ENCODE measurements at places on chromosomes 5 and 9.

DNA sequence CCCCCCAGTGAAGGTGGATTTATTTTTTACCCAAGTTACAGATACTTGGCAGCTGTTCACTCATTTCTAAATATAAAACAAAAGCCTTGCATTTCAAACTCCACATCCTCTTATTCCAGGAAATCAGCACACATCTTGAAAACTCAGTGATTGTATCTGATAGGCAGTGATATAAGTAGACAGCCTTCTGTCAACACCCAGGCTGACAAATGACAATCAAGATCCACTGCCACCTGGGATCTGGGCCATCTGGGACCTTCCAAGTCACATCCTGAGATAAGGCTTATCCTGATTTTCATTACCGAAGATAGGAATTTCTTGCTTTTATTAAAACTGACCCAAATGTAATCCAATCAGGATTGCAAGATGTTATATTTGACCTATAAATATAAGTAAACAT, 201.3 kb upstream of the PUM3 start:
- no peak for DNase-seq

DNA sequence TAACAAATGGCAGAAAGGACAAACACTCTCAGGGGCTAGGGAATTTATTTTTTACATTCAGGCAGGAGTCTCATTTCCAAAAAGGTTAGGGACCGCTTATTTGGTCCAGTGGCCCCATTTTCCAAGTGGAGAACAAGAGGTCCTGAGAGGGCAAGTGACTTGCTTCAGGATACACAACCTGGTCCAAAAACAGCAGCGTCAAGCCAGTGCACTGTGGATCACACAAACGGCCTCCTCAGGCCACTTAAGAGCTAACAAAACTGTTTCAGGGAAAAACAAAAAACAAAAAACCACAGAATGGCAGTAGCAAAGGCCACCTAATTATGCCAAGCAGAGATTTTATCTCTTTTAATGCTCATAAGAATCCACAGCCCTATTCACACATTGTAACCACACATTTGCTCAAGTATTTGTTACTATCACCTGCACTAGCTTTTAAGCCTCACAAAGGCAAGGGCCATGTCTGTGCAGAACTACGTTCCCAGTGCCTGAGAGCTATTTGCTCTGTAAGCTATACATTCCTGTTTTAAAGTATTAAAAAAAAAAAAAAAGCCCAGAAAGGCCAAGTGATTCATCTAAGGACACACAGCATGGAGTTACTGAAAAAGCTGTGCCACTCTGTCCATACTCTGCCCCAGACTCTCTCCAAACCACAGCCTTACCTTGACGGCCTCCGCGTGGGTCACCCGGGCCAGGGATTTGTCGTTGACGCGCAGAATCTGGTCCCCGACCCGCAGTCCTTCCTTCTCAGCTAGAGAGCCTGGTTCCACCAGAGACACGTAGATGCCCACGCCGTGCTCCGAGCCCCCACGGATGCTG, 1.5 kb downstream of the WHRN start:
- DNase-seq, result no peak

GRCh38 chr5:9455826-9456434, 89.9 kb downstream of the SEMA5A start:
- no peak for DNase-seq

- DNase-seq, result no peak
Observed at GRCh38 chr9:37951671-37952449, 47.9 kb upstream of the SLC25A51 start.

DNA sequence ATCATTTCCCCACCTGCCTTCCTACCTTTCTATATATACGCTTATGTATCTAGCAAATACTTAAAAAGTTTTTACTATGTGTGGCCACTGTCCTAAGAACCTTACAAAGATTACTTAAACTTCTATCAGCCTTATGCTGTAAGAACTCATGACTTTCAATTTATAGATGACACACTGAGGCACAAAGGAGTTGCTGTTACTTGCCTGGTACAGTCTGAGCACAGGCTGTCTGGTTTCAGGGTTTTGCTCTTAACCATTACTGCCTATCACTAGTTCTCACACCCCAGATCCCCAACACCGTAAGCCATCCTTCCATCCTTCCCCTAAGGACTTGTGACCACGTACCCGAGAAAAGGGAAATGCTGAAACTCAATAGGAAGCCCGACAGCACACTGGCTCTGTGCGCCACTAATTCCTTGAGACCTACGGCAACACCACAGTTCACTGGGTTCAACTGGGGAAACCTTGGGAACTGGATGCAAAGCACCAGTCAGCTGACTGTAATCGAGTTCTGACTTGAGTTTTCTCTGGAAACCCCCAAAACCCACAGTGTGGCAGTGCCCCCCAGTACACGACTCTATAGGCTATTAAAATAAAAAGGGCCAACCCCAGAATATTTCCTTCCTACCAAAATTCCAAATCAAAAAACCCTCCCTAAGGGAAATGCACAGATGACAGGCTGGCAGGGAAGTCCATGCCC, 56.0 kb downstream of the AUH start:
- DNase-seq, result no peak

- no peak for DNase-seq
Observed at GRCh38 chr9:89077519-89077918, 86.3 kb downstream of the S1PR3 start.

GRCh38 chr9:127693143-127693542, 13.6 kb upstream of the CFAP157 start:
- DNase-seq, result no peak

DNA sequence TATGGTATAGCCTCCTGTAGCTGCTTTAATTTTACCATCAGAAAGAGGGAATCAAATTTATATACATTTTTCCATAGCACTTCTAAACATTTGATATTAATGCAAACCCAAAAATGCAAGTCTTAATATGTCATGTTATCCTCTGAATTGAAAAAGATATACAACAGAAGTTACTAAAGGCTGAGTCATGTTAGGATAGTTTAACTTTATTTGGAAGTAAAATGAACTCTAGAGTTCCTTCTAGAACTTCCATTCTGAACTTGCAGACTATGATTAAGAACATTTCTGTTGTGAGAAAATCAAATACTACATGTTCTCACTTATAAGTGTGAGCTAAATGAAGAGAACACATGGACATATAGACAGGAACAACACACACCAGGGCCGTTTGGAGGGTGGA, 317.3 kb upstream of the PRR16 start:
- no peak for DNase-seq

- no peak for DNase-seq
Observed at GRCh38 chr9:2414465-2414864, 207.1 kb upstream of the VLDLR start.

DNA sequence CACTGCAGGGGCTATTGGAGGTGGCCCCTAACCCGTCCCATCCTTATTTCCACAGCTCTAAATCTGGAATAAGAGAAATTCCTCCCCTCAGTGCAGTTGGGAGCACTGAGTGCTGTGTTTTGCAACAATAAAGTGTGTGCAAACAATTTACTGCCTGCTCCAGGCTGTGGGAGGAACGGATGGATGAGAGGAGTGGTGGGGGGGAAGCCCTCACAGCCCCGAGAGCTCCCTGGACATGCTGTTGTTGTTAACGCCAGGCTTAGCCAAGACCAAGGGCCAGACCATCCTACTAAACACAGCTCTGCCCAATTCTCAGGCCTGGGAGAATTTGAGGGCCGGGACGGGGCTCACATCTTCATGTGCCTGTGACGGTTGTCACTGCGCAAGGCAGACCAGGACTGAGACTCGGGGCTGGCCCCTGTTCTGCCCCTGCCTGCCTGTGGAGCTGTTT, 200.2 kb downstream of the DAB2IP start:
- no peak for DNase-seq

GRCh38 chr5:58582019-58582802, 664 bp upstream of the RAB3C start:
- DNase-seq, result no peak

DNA sequence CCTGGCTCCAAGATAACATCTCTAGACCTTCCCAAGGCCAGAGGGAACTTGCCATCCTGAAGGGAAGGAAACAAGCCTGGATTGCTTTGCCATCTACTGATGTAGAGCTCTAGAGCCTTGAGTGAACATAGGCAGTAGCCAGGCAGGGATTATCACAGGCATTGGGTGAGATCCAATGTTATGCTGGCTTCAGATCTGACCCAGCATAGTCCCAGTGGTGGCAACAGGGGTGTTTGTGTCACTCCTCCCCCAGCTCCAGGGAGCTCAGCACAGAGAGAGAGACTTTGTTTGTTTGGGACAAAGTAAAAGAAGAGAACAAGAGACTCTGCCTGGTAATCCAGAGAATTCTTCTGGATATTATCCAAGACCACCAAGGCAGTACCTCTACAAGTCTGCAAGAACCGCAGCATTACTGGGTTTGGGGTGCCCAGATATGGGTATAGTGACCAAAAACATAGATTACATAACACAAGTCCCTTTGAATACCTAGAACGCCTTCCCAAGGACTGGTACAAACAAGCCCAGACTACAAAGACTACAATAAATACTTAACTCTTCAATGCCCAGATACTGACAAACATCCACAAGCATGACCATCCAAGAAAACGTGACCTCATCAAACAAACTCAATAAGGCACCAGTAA, 137.6 kb upstream of the DAPK1 start:
- DNase-seq, result no peak

DNA sequence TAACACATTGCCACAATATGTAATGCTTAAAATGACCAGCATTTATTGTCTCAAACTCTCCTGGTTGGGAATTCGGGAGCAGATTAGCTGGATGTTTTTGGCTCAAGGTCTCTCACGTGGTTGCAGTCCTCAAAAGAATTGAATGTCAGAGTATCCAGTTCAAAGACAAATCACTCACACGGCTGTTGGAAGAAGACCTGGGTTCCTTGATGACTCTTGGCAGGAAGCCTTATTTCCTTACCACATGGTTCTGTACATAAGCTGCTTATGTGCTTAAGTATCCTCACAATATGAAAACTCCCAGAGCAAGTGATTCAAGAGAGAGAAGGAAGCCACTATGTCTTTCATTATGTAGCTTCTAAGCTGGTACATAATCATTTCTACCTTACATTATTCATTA, 230.3 kb upstream of the PTPRD start:
- DNase-seq, result no peak

DNA sequence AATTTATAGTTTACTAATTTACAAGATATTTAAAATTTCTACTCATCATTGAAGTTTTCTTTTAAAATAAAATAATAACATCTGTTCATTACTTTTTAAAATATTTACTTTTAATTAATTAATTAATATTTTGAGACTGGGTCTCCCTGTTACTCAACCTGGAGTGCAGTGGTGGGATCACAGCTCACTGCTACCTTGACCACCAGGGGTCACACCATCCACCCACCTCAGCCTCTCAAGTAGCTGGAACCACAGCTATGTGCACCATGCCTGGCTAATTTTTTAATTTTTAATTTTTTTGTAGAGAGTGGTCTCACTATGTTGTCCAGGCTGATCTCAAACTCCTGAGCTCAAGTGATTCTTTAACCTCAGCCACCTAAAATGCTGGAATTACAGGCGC, 1013.6 kb downstream of the CDH9 start:
- DNase-seq, result no peak

DNA sequence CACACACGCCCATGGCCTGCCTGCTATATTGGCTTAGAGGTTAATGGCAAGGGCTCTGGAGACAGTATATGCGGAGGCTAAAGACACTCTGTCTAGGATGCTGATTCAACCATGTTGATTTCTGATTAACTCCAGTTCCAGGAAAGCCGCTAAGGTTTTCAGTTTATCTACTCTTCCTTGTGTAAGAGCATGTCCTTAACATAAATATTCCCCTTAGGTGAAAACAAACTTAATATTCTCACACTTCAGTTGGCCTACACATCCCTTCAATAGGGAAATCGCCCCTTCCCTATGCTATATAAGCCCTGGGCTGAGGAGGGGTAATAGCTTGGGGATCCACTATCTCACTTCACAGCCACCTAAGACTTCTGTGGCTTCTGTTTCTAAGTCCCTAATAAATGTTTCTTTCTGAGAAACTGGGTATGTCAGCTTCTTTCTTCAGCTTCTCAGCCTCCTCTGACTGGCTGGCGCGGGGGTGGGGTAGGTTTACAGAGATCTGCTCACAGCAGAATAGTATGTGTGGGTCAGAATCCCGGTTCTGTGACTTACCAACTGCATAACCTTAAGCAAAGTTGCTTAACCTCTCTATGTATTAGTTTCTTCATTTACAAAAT, 4.3 kb upstream of the GPX3 start:
- DNase-seq, result no peak

DNA sequence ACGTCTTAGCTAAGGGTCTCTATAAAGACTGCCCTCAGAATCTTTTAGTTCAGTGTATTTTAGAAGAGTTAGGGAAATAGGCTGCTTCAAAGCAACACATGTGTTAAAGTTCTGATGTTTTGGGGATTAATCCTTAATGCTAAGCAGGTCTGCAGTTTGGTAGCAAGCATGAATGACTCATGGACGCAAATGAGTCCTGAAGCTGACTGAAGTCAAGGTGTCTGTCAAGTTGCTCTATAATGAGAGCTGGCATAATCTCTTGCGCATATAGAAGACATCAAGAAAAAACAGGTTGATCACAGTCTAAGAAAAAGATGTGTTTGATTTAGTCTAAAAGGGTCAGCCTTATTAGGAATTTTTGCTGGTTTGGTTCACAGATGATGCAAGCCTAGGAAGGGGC, 630.1 kb downstream of the CDH12 start:
- DNase-seq, result no peak

DNA sequence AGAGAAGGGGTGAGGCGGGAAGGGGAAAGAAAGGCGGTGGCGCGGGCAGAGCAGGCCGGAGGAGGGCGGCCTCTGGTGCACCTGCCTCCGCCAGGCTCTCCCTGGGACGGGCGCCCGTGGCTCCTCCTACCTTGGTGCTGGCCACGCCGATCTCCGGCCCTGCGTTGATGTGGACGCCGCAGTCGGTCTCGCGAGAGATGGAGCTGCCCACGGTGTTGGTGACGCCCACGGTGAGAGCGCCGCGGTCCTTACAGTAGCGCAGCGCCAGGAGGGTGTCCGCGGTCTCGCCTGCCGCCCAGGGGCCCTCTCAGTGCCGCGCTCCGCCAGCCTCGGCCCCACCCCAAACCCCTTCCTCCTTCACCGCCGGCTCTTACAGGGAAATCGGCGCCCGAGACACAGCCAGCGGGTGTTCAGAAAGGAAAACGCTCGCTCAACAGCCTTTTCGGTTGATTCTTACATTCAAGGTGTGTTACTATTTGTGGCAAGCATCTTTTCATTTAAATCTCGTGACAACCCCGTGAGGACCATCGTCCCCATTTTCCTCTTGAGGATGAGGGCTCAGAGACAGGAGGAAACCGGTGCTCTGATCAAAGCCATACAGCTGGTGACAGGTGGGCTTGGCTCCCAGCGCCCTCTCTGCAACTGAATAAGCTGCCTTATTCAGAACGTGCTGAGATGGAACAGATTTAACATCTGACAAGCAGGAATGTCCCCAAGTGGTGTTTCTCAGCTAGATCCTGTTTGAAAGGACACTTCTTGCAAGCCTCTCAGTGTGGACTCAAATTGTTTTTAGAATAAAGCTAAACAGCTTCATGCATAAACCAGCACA, 22.0 kb upstream of the MAPK9 start:
- DNase-seq, result peak; percentile 80

DNA sequence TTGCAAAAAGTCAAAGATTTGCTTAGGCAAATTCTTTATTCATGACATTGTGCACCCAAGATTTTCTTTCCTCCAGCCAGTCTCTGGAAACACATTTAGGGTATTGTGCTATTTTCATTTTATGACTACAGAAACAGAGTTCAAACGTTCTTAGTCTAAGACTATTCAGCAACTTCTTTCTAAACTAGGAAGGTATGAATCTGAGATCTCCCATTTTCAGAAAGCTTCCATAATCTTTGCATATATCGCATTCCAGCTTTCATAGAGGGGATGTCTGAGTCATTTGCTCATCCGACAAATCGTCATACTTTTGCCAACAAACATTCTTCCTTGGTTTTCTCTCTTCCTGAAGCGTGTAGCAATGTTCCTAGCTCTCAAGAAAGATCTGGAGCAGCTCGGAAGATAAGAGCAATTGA, 1.6 kb upstream of the PAPPA start:
- no peak for DNase-seq

All from stimulated activated CD4-positive, alpha-beta T cell treated with anti-CD3 and anti-CD28 coated beads, TNF-alpha, amount 100 ng/mL, for 24 hours (primary cell).